Hepatocyte (in vitro differentiated cells): ENCODE measurements at places on chromosomes 12 and 14. TPM values are rescaled to one million over a fixed set of nuclear protein-coding genes. Genes with fewer than 3 reads are reported as not detected.

- no peak for DNase-seq
These were observed 32.8 kb downstream of the YEATS4 start for GRCh38 chr12:69392179-69392928.

DNA sequence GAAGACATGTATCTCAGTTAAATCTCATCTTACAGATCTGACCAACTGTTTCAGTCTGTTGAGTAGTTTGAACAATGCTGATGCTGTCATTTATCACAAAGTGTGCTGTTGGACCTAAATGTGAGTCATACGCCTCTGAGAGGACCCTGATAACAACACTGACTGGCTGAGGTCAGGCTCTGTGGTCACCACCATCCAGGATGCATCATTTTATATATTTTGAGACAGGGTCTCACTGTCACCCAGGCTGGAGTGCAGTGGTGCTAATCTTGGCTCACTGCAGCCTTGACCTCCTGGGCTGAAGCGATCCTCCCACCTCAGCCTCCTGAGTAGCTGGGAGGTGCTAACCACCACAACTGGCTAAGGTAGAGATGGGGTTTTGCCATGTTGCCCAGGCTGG, 181.0 kb upstream of the RGS6 start:
- DNase-seq, result no peak

The HOXC12 gene
- not detected in 2 replicates for polyA plus RNA-seq

DNA sequence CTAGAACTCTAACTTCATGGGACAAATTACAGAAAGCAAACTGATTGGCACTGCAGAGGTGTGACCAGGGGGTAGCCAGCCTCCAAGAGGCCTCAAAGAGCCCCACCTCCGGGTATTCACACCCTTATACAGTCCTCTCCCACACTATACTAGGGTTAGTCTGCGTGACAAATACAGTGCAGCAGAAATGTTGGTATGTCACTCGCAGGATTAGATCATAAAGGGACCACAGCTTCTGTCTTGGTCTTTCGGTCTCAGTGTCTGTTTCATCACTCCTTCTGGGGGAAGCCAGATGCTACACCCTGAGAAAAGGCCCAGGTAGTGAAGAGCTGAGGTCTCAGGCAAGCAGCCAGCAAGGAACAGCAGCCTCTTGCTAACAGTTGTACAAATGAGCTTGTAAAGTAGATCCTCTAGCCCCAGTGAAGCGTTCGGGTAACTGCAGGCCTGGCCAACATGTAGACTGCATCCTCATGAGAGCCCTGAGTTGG, 68.9 kb upstream of the SAV1 start:
- no peak for DNase-seq

The ASB2 gene
- 0.27 and 0.32 TPM in 2 replicates for polyA plus RNA-seq

The OTOGL gene
- polyA plus RNA-seq, result not detected in 2 replicates

- DNase-seq, result no peak
These were observed 554.6 kb upstream of the FLRT2 start for GRCh38 chr14:84975241-84975902.

The NR4A1 gene
- polyA plus RNA-seq, result 131 and 165 TPM in 2 replicates
